ENCODE measurements at places on chromosomes 6 and 20.

- no peak for DNase-seq
These were observed 589.9 kb downstream of the PHF3 start for GRCh38 chr6:64225503-64225902.

GRCh38 chr6:100461917-100462705, 2.6 kb downstream of the SIM1 start:
- DNase-seq: no peak

DNA sequence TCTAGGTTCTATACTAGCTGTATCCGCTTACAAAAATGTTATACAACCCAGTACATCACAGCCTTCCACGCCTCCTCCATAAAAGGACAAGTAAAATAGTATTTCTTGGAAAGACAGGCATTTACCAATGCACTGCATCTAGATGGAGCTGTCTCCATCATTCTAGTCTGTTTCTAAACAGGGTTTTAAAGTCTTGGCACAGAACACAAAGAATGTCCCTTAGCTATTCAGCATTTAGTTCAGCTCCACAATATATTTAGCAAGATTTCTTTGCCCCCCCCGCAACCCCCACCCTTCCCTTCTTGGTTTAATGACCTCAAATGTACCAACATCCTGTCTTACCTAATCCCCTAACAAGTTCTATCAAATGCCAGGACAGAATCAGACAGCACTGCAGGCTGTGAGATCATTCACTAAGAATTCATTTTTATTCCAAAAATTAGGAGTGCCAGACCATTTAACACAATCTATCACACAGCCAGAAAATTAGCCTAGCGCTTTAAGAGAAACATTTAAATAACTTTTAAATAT, 198.6 kb downstream of the BACH2 start:
- no peak for DNase-seq

DNA sequence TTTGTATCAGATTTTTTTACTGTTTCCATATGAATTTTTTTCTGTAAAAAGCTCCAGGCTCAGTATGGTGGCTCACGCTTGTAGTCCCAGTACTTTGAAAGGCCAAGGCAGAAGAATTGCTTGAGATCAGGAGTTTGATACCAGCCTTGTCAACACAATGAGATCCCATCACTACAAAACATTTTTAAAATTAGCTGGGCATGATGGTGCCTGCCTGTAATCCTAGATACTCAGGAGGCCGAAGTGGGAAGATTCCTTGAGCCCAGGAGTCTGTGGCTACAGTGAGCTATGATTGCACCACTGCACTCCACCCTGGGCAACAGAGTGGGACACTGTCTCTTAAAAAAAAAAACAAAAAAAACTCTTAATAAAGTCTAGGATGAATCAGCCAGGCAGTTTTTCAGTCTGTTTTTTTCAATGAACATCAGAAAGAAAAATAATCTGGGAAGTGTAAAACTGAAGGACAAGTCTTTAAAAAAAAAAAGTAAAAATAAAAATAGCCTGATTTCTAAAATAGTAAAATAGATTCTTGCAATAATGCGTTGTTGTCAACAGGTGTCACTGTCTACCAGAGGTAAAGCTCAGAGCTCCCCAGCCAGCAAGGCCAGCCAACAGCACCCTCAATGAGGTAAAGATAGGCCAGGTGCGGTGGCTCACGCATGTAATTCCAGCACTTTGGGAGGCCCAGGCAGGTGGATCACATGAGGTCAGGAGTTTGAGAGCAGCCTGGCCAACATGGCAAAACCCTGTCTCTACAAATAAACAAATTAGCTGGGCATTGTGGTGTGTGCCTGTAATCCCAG, 9.3 kb upstream of the ATG5 start:
- no peak for DNase-seq

- DNase-seq: no peak
These were observed 140.1 kb upstream of the SPACA1 start for GRCh38 chr6:87907521-87907920.

GRCh38 chr6:90284236-90285041, 12.2 kb downstream of the BACH2 start:
- no peak for DNase-seq

GRCh38 chr20:20439602-20440190, 71.8 kb downstream of the INSM1 start:
- no peak for DNase-seq

GRCh38 chr6:43895656-43896328, 125.8 kb downstream of the VEGFA start:
- DNase-seq: no peak

- no peak for DNase-seq
These were observed 225.8 kb upstream of the QKI start for GRCh38 chr6:163188746-163189145.

DNA sequence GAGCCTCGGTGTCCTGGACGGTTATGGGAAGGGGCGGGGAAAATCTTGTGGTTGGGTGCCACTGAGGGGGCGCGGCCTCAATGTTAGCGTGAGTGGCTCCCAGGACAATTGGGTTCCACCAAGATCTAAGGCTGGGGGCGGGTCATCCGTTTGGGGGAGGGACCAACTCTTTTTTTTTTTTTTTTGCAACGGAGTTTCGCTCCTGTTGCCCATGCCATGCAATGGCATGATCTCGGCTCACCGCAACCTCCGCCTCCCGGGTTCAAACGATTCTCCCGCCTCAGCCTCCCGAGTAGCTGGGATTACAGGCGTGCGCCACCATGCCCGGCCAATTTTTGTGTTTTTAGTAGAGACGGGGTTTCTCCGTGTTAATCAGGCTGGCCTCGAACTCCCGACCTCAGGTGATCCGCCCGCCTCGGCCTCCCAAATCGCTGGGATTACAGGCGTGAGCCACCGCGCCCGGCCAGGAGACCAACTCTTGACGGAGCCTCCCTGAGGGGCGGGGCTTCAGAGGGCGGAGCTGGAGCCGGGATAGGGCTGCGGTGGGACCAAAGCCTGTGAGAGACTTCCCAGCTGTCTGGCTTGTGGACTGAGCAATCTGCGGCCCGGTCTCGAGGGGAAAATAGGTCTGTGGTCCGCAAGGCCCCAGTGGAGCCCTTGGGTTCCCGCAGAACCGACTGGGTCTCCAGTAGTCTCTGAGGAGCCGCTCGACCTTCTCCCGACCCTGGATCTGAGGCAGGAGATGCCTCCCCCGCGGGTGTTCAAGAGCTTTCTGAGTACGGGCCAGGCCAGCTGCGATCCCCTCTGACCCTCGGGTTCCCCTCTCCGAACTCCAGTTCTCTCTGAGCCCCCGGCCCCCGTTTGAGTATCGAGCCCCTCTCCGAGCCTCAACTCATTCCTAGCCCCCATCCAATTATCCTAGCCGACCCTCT, 1.1 kb downstream of the SPAG4 start:
- peak; percentile 55 for DNase-seq

DNA sequence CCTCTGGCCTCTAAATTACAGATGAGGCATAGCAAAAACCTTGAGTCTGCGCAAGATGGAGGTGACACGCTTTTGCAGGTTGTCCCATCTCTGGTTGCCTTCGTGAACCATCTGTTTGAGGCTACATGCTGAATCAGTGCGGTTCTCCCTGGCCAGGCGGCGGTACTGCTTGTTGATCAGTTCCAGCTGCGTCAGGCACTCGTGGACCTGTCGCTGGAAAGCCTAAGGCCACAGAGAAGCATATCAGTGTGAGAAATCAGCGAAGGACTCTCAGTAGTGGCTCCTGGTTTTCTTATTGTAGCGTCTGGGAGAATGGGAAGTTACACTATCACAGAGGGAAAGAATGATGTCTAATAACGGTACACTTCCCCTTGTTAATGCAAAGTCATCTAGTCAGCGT, 344.4 kb downstream of the ESR1 start:
- no peak for DNase-seq

DNA sequence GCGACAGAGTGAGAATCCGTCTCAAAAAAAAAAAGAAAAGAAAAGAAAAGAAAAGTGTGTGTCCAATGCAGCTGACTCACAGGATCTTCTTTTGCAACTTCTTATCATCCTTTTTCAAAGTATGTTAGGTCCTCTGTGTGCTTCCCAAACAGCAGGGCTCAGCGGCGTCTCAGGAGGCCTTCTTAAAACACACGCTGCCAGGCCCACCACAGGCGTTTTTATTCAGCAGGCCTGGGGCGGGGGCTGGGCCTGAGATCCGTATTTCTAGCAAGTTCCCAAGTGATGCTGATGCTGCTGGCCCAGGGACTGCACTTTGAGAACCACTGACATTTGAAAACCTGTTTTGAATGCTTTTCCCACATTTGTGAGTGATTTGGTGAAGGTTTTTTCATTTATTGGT, 57.1 kb downstream of the PSMG4 start:
- DNase-seq: no peak

- no peak for DNase-seq
These were observed 7.3 kb downstream of the SAYSD1 start for GRCh38 chr6:39107641-39108040.

- no peak for DNase-seq
These were observed 403.6 kb downstream of the PLCB1 start for GRCh38 chr20:8535403-8536261.

DNA sequence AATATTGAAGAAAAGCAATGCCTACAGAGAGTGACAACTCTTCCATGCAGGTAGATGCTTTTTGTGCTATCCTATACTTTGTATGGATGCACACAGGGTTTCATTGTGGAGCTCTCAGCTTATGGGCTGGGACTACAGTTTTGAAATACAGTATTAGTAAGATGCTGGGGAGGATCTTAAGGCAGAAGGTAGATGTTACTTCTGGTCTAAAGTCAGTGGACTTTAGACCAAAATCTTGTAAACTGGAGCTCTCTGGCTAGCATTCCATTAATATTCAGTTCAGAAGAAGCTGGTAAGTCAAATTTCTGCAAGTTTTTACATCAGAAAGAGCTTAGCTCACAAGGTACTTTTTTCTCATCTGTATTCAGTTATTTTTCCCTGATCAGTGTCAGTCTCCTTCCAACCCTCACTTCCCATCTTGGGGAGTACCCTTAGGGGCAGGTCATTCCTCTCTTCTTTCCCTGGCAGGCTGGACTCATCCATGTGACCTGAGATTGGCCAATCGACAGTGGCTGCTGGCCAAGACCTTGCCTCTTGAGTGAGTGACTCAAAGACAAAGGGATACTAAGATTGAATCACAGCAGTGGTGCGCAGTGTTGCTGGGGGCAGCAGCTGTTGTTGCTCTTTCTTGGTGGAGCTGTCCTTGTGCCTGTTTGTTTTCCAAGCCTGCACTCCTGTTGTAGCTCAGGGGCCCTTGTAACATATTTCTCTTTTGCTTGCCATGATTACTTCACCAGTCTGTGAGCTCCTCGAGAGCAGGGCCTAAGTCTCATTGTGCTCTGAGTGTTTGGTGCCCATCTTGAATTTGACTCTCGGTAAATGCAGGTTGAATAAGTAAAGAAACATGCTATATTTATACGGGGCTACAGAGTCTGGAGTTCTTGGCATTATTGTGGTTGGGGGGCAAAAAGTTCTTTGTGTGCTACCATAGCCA, 2.8 kb upstream of the PHF20 start:
- peak; percentile 66 for DNase-seq

GRCh38 chr6:5042436-5042835, 38.6 kb upstream of the RPP40 start:
- no peak for DNase-seq

- DNase-seq: no peak
These were observed 10.5 kb upstream of the SRXN1 start for GRCh38 chr20:663315-664090.

GRCh38 chr6:102581378-102582124, 1188.0 kb downstream of the GRIK2 start:
- DNase-seq: no peak

DNA sequence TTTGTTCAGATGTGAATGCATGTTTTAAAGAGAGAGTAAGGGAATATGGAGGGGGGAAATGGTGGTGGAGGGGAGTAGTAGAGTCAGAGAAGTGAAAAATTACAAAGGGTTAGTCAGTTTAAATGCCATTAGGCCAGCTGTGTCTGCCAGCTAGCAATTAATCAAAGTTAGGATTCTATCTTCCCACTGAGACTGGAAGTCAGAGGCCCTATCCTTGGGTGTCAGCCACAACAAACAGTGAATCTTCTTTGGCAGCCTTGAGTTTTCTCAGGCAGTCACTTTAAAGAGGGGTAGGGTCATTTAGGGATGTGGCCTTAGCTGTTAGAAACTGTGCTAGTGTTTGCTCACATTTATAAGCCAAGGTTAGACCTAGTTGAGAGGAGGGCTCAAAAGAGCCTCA, 120.5 kb upstream of the BTBD3 start:
- DNase-seq: no peak

DNA sequence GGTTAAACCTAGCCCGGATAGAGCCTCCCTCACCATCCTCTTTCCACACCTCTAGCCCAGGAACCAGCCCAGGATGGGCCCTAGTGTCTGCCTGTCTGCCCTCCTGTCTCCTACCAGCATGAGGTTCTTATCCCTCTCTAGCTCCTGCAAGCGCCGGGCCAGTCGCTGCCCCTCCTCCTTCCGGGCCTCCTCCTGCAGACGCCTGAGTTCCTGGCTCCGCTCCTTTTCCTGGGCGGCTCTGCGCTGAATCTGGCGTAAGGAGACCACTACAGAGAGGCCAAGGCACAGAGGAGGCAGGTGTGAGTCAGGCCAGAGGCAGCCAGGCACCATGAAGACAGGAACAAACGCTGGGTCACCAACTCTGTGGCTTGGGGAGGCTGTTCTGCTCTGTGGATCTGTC, 4.3 kb upstream of the PSORS1C2 start:
- no peak for DNase-seq

- no peak for DNase-seq
These were observed 155.6 kb upstream of the TBX18 start for GRCh38 chr6:84920021-84920420.

GRCh38 chr20:52497731-52498130, 306.2 kb upstream of the ZFP64 start:
- DNase-seq: no peak

All from occipital lobe (tissue), 3 donors.